ENCODE measurements at places on chromosomes 1 and 21. TPM values are rescaled to one million over a fixed set of nuclear protein-coding genes. Genes with fewer than 3 reads are reported as not detected.

- no peak for DNase-seq
Measured at GRCh38 chr1:113133038-113133437, 60.0 kb downstream of the LRIG2 start.

OLFM3 gene
- not detected for total RNA-seq

SYDE2 gene
- 10.0 TPM for total RNA-seq

GRCh38 chr1:81550753-81551152 is 250.0 kb upstream of the ADGRL2 start:
- no peak for DNase-seq

DNA sequence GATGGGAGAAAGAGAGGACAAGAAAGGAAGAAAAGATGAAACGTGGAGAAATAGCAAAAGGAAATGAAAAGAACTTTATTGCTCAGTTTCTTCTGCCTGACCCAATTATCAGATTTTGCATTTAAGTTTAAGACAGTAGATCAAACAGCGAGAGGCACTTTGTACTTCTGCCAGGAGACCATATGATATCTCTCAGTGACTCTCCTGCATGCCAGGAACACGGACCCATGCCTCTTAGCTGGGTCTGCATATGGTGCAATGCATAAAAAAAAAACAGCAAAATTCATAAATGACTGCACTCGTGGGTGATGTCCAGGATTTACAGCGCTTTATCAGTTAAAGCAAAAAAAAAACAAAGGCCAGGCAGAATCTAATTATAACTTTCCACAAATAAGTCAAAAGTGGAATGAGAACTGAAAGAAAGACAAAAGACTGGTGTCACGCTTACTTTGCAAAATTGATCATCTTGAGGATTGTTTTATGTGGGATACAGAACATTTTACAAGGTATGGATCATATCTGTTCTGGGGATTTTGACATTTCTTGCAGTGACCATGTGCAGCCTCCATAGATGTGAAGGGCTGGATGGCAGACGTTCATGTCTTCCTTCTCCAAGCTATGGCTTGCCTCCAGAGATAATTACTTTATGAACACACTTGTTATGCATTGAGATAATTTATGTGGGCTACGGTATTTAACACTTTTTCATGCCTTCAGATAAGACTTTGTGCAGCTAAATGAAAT is 79.5 kb downstream of the RUNX1 start:
- no peak for DNase-seq

DNA sequence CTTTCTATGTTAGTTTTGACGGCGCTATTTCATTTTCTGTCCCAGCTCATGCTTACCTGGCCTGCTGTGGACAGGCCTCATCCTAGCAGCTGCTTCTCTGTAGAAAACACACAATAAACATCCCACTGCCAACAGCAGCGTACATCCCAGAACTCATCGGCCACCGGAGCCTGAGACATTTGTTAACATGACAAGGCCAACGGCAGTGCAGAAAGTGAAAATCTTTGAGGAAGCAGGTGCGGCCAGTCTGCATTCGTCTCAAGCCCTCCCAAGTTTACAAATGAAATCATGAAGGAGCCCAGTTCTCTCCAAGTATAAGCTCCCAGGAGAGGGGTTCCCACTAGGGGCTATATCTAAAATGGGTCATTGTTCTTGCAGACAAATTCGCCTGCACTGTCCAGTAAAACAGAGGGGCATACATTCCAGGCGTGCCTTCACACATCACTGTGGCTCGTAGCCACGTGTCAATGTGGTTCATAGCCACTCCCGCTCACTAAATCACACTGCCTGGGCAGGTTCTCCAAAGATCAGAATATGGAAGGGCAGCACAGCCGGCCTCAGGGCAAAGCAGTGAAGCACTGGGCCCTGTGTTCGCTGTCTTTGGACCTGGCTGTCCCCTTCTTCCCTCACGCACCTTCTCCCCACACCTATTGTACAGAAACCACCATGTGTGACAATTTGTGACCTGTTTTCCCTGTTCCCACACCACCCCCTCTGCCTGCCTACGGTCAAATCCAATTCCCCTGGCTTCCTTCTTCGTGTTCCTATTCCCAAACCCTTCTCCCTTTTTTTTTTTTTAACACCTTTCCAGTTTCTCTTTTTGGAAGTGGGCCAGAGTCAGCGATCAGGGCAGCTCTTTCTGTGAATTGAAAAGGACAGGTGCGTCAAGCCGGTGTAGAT is 27.0 kb upstream of the ABCG1 start:
- DNase-seq = peak; percentile 25

OR2L13 gene
- not detected for total RNA-seq

- no peak for DNase-seq
Measured at GRCh38 chr1:11245248-11245647, 17.1 kb downstream of the MTOR start.

CD1D gene
- 0.16 TPM for total RNA-seq

- no peak for DNase-seq
Measured at GRCh38 chr1:204314171-204314892, 45.4 kb downstream of the PLEKHA6 start.

- DNase-seq = peak; percentile 8
Measured at GRCh38 chr1:110337704-110338308, 1.4 kb upstream of the RBM15 start.

- DNase-seq = no peak
Measured at GRCh38 chr1:226420897-226421296, 13.0 kb upstream of the PARP1 start.

- no peak for DNase-seq
Measured at GRCh38 chr1:82724246-82724645, 923.5 kb downstream of the ADGRL2 start.

GRCh38 chr1:193260056-193260745 is 73.8 kb upstream of the B3GALT2 start:
- DNase-seq = no peak

GRCh38 chr1:3024019-3024418 is 2.8 kb downstream of the ACTRT2 start:
- DNase-seq = no peak

- DNase-seq = no peak
Measured at GRCh38 chr1:107620753-107621152, 344.2 kb downstream of the VAV3 start.

- DNase-seq = no peak
Measured at GRCh38 chr21:46386734-46387088, 62.8 kb downstream of the PCNT start.

- no peak for DNase-seq
Measured at GRCh38 chr1:181503171-181503810, 20.0 kb downstream of the CACNA1E start.

DNA sequence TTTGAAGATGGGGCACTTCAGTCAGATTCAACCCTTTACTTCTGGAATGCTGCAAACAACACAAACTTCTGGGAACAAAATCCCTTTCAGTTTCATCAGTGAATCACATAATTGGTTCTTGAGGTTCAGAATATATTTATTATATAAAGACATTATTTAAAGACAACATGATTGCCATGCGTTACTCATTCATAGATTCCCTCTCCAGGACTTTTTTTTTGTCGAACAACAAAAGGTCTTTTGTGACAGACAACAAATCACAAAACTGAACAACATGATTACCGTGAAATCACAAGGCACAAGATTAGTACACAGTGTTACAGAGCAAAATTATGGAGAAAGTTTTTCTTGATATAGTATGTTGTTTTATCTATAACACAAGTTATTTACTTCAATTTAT is 1815.0 kb downstream of the NCAM2 start:
- no peak for DNase-seq

LCE3D gene
- not detected for total RNA-seq

TIE1 gene
- total RNA-seq = not detected

- no peak for DNase-seq
Measured at GRCh38 chr21:46104104-46104503, 6.2 kb downstream of the COL6A2 start.
